ENCODE measurements at places on chromosomes 12 and 14.

GRCh38 chr12:94561943-94562411 is 88.4 kb downstream of the TMCC3 start:
- DNase-seq, result no peak

DNA sequence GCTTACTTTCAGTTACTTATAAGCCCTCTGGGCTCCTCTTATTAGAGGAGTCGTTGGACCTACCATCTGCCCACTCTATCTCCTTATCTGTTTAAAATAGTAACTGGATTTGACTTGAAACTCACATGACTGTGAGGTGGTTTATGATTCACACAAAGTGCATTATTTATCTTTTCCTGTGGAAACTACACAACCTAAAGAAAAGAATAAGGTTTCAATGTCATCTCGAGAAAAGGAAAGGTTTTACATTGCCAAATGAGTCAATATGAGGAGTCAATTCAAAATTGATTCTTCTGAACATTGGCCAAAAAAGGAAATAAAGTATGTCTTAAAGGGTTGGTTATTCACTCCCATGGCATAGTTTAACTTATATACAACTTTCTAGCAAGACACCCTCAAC is 225.0 kb upstream of the G2E3 start:
- DNase-seq, result no peak

DNA sequence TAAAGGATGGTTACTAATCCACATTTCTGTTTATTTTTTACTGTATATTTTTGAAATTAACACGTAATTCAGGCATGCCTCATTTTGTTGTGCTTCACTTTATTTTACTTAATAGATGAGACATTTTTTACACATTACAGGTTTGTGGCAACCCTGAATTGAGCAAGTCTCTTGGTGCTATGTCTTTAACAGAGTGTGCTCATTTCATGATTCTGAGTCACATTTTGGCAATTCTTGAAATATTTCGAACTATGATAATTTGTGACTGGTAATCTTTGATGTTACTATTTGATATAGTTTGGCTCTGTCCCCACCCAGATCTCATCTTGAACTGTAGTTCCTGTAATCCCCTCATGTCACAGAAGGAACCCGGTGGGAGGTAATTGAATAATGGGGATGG is 1120.5 kb upstream of the FLRT2 start:
- no peak for DNase-seq

GRCh38 chr14:94932589-94932988 is 162.7 kb upstream of the GSC start:
- DNase-seq, result no peak

DNA sequence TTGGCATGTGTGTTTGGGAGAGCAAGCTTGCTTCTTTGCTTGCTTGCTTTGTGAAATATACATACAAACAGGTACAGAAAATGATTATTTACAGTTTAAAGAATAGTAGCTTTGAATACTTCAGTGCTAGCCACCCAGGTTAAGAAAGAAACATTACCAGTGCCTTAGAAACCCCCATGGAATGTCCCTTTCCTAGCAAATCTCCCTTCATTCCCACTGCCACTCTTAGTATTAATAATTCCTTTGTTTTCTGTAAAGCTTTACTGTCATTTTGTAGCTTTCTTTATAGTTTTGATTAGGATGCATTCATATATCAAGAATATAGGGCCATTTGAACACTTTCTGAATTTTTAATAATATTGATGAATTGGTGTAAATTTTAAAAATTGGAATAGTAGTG is 9.5 kb downstream of the SRGAP1 start:
- DNase-seq, result no peak

DNA sequence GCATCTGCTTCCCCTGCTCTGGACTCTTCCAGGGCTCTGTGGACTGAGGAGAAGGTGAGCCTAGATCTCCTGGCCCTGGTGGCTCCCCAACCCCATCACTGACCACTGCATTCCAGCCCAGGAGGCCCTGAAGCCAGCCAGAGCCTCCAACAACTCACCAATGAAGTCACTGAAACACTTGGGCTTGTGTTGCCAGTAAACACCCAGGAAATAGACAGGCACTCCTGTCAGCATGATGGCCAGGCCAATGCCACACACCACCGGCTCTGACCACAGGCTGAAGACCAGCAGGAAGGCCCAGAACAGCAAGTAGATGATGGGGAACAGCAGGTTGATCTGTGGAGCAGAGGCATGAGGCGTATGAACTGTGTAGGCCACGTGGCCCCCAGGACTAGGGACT is 8.8 kb upstream of the CEBPE start:
- no peak for DNase-seq

DNA sequence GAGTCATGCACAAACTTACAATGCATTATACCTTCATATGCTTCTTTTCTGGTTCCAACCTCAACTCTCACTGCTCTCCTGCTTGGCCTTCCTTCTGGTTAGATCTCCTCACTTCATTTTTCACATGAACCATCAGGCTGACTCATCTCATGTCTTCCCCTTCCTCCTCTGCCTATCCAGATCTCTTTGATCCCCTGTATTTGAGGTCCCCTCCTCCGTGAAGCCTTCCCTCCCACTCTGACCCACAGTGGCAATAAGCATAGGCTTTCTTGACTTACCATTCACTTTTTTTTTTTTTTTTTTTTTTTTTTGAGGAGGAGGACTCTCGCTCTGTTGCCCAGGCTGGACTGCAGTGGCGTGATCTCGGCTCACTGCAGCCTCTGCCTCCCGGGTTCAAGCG is 14.7 kb upstream of the ASIC1 start:
- no peak for DNase-seq

Measured in CD4-positive, alpha-beta T cell treated with Interleukin-21 for 1 hour (primary cell).